ENCODE measurements at places on chromosomes 2 and 18.

GRCh38 chr18:3246635-3247239 lies 864 bp upstream of the MYL12A start:
- DNase-seq: no peak

DNA sequence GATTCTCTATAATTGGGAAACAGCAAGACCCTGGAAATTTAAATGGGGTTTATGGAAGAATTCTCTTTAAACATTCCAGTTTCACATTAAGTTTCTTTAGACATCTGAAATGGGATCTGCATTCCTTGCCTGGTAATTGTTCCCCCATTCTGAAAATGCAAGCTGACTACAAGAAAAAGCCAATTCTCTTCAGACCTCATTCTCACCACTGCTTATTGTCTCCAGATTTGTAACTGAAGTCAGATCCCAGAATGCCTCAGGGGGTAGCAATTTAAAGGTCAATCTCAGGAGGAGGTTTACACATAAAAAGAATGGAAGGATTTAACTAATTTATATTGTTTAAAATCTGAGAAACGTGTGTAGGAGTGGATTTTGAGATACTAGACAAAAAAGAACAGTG lies 41.2 kb downstream of the COL3A1 start:
- DNase-seq: no peak

DNA sequence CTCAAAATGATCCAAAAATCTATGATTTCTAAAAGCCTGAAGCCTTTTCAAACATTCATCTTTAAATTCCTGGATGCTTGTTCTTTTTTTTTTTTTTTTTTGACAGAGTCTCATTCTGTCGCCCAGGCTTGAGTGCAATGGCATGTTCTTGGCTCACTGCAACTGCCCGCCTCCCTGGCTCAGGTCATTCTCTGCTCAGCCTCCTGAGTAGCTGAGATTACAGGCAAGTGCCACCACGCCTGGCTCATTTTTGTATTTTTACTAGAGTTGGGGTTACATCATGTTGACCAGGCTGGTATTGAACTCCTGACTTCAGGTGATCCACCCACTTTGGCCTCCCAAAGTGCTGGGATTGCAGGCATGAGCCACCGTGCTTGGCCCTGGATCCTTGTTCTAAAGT lies 649.5 kb downstream of the XIRP2 start:
- DNase-seq: no peak

- DNase-seq: no peak
Measured at GRCh38 chr2:71692621-71693277, 239.4 kb downstream of the DYSF start.

- no peak for DNase-seq
Measured at GRCh38 chr2:26904839-26905238, 56.9 kb downstream of the DPYSL5 start.

DNA sequence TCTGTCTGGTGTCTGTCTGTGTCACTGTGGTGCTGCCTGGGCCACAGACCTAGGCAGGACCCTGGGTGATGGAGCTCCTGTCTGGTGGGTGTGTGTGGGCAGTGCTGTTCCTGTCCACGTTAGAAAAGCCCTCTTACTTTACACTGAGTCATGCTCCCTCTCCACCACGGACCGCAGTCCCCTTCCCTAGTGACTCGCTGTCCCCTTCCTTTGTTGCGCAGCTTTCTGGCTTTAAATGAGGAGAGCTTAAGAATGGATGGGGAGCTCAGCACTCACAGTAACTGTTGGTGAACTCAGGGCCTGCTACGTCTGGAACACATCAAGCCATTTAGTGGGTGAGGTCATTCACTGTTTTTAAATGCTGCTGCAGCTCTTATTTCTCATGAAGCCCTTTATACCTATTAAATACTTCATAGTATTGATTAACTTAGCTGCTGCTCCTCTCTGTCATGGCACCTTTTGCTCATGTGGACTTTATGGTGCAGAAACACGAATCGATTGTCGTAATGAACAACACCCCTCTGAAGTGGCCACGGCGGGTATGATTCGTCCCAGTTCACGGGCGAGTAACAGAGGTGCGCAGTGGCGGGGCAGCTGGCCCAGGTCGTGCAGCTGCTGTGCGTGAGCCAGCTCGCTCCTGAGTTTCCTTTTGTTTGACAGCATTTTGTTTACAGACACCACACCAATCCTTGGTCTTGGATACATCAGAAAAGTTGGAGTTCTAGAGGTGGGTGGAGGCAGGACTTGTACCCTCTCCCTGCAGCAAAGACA lies 100.4 kb downstream of the LDLRAD4 start:
- DNase-seq: no peak

GRCh38 chr18:30439174-30439573 lies 603.4 kb downstream of the DSC3 start:
- no peak for DNase-seq

- no peak for DNase-seq
Measured at GRCh38 chr2:45156605-45157004, 147.4 kb upstream of the SIX2 start.

DNA sequence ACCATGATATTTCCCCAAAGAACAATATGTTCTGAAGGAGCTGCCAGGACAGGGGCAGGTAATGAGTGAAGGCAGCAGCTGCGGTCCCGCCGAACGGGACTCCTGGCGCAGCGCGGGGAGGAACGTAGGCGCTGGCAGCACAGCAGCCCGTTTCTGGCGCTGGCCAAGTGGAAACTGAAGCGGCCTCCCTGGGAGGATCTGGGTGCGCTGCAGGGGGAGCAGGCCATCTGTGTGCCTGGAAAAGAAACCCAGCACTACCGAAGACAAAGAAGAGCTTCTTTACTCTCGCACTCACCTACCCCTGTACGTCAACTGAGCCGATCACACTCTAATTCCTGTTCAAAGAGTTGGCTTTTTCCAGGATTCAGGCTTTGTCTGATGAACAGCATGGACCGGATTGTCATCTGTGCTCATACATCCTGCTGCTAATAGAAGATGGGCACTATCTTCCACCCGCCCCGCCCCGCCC lies 11.8 kb downstream of the G6PC2 start:
- peak; percentile 56 for DNase-seq

GRCh38 chr2:202269585-202269984 lies 4.0 kb downstream of the NOP58 start:
- DNase-seq: no peak

- DNase-seq: no peak
Measured at GRCh38 chr18:32956591-32957315, 183.9 kb upstream of the KLHL14 start.

- no peak for DNase-seq
Measured at GRCh38 chr18:10297086-10297485, 157.3 kb upstream of the APCDD1 start.

GRCh38 chr2:240250985-240251847 lies 110.8 kb upstream of the OTOS start:
- DNase-seq: peak; percentile 86

- DNase-seq: no peak
Measured at GRCh38 chr18:3321133-3321812, 59.3 kb downstream of the MYL12B start.

DNA sequence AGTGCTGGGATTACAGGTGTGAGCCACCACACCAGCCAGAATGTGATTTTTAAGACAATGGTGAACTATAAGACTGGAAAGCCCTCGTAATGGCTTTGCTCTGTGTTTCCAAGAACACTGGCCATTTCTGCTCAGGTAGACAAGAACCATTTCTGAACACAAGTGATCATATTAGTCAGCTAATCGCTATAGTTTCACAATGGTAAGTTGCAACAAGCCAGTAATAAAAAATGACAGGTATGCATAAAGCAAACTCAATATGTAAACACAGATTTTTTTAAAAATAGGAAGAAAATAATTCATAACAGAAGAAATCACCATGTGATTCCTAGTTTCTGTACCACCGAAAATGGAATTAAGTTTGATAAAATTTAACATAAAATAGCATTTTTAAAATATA lies 166.5 kb downstream of the THADA start:
- DNase-seq: no peak

GRCh38 chr2:85709401-85709811 lies 15.2 kb downstream of the GNLY start:
- DNase-seq: no peak

DNA sequence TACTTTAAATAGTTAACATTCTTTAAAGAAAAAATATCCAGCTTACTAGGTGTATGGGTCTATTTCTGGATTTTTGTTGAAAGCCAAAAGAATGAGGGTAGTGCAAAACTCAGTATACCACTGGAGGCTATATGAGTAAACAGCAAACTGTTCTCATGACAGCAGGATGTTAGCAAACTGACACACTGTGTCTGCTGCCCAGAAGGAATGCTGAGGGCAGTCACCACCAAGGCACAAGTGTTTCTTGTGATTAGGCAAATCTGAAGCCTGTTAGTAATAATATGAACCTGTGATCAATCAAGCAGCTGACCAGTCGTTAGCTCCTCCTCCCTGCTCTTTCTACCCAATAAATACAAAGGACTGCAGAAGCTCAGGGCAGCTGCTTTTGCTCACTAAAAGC lies 50.5 kb upstream of the SULT1C3 start:
- DNase-seq: no peak

- DNase-seq: no peak
Measured at GRCh38 chr2:38971377-38971776, 81.7 kb downstream of the ARHGEF33 start.

DNA sequence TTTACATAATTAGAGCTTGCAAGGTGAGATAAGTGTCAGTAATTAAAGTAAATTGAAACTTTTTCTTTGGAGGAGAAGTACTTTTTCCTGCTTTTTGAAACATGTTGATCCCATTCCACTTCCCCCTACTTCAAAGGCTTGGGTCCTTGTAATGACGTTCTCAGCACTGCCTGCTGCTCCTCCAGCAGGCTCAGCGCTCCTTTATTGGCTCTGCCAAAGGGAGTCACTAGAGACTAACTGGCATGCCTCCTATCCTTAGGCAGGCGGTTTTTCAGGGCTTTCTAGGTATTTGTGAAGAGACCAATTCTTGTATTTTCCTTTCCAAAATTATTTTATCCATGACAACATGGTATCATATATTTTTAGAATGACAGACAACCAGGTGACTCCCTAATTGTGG lies 43.9 kb upstream of the ACADL start:
- DNase-seq: no peak

GRCh38 chr2:191786694-191787093 lies 60.2 kb downstream of the CAVIN2 start:
- no peak for DNase-seq

- DNase-seq: no peak
Measured at GRCh38 chr2:171798156-171798820, 95.8 kb downstream of the SLC25A12 start.

- no peak for DNase-seq
Measured at GRCh38 chr2:237405605-237406004, 8.4 kb downstream of the COL6A3 start.

DNA sequence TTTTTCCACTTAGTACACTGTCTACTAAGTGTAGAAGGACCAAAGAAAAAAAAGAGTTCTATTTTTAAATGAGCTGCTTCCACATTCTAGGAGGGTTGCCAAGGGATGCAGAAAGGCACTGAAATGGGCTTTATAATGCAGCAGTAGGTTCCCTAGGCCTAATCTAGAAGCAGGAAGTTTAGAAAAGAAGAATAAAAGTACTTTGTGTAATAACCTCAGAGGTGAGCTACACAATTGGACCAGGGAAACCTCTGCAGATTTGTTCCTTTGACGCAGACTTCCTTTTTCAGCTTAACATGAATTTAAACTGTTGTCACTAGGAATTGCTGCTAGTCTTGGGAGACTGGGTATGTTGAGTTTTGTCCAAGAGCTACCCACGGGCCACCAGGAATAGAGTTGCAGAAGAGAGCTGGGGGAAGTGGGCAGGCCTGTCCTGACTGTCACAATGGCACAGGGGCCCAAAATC lies 34.6 kb upstream of the RAB1A start:
- no peak for DNase-seq
